ENCODE measurements at places on chromosomes 11 and 22.

DNA sequence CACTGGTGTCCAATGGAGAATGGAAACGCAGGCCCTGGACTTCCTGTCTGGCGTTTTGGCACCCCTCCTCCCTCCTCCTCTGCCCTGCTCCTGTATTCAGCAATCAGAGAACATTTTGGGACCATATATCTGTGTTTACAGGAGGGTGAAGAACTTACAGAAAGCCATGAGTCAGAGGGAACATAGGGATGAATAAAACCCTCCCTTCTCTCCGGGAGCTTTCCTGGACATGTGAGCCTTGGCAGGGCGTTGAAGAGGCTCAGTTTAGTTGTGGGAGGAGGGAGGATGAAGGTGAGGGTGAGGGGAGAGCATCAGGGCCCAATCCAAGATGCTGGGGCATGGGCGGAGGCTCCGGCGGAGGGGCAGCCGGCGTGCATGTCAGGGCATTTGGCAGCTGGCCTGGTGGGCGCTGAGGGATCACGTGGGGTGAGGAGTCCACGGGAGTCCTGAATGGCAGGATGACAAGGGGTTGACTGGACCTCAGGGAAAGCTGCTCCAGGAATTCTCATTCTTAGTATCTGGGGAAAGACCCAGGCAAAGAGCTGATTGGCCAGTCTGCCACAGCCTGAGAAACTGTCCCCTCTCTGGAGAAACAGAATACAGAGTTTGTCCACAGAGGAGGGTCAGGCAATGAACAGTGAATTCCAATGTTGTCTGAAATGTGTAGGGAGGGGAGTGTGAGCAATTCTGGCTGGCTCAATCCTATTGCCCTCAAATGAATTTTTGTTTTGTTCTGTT is 28.9 kb downstream of the MICAL2 start:
- no peak for DNase-seq

GRCh38 chr22:46463435-46464227 is 73.8 kb downstream of the CELSR1 start:
- no peak for DNase-seq

GRCh38 chr22:31707519-31707918 is 42.4 kb downstream of the PRR14L start:
- no peak for DNase-seq

GRCh38 chr11:21612326-21612725 is 580.6 kb upstream of the ANO5 start:
- DNase-seq: no peak

- DNase-seq: no peak
These were observed 606.7 kb upstream of the ARHGAP42 start for GRCh38 chr11:100080381-100080780.

- no peak for DNase-seq
These were observed 59.3 kb downstream of the PDGFD start for GRCh38 chr11:104104664-104105063.

- no peak for DNase-seq
These were observed 35.3 kb downstream of the MCM5 start for GRCh38 chr22:35435201-35435740.

DNA sequence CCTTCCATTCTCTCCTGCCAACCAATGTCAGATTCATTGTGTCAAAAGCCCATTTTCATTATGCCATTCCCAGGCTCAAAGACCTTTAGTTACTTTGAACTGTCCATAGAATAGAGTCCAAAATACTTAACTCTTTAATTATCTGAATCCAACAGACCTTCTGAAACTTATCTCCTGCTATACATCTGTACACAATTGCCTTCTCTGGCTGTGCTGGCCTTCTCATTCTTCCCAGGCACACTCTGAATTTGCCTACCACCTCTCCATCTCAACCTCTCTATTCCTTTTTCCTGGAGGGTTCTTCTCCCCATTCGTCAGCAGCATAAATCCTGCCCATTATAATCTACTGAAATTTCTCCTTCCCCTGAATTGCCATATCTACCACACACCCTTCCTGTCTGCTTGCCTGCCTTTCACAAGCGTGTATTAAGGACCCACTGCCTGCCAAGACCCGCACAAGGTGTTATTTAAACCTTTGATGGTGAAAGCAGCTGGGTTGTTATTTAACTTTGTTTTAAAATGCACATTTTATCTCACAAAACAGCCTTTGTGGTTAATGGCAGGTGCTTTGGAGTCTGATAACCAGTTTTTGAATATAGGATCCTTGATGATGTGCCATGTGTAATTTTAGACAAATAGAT is 125.9 kb downstream of the CCDC81 start:
- DNase-seq: no peak

GRCh38 chr11:76151556-76152085 is 54.7 kb downstream of the WNT11 start:
- DNase-seq: no peak

DNA sequence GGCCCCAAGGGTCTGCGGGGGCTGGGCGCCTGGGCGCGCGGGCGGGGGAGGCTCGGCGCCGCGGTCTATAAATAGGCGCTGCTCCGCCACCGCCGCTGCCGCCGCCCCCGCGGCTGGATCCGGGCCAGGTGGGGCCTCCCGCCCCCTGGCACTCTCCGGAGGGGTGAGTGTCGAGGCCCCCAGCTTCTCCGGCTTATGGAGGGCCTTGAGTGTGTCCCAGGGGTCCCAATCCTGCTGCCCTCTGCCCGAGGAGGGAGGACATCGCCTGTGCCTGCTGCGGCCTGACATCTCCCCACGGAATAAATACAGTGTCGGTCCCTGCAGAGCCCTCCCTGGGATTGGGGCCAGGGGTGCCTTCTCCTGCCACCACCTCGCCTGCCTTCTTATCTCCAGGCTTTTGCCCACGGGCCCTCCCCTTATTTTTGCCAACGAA is 4.3 kb upstream of the GP1BB start:
- no peak for DNase-seq

GRCh38 chr11:76756341-76756741 is 26.8 kb upstream of the TSKU start:
- DNase-seq: no peak

DNA sequence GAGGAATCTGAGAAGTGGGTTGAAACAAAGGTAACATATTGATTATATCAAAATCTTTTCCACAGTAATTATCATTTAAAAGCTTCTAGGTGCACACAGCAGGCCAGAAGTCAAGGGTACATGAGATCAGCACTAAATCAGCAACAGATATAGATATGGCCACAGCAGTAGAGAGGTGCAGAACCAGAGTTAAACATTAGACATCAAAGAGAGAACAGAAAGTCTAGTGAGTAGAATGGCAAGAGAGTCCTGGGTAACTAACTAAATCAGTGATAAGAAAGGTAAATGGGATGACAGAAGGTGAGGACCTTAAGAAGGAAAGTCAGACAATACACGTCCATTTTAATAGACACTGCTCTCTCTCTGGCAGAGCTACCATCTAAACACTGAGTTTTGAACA is 119.5 kb upstream of the GRIA4 start:
- no peak for DNase-seq

DNA sequence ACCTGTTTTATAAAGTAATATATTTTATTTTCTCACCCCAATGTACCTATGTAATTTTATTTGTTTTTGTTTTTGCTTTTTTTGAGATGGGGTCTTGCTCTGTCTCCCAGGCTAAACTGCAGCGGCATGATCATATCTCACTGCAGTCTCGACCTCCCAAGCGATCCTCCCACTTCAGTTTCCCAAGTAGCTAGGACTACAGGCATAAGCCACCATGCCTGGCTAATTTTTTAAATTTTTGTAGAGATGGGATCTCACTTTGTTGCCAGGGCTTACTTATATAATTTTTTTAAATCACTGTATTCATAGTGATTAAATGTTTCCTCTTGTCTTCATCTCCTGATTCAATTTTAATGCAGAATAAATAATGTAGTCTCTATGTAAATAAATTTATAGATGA is 13.2 kb upstream of the DNAJB7 start:
- DNase-seq: no peak

DNA sequence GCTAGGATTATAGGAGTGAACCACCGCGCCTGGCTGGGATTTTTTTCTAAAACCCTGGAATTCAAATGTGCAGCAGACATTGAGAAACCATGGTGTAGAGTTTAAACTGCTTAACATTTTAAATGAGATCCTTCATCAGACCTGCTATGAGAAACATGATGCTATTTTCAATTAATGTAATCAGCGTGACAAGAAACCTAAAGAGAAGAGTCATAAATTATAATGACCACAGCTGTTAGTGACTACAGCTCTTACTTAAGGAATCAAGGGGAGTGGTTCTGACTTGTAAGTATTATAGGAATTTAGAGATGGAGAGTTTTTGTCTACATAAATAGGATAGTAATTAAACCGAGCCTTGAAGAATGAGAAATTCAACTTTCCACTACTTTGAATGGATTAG is 170.6 kb downstream of the BARX2 start:
- DNase-seq: no peak

DNA sequence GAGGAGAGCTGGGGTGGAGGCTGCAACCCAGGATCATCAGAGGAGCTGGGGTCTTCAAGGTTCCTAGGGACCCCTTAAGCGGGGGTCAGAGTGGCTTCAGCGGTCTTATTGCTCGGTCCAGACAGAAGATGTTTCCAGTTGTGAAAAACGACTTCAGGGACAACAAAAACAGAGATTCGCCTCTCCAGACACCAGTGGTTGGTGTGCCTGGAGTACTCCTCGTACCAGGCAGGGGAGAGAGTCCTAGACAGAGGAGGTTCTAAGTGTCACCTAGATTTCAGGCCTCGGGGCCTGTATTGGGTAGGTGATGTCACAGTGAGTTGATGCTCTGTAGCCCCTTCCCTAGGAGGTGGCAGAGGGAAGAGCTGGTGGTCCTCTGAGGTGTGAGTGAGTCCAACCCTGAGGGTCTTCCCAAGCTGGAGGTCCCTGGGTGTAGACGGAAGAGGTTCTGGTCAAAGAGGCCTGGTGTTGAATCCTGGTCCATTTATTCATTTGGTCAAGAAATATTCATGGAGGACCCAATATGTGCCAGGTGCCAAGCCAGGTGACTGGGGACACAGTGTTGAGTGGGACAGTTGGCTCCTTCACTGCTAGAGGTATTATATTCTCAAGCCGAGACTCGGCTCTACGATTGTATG is 4.4 kb upstream of the IGLL5 start:
- DNase-seq: no peak

DNA sequence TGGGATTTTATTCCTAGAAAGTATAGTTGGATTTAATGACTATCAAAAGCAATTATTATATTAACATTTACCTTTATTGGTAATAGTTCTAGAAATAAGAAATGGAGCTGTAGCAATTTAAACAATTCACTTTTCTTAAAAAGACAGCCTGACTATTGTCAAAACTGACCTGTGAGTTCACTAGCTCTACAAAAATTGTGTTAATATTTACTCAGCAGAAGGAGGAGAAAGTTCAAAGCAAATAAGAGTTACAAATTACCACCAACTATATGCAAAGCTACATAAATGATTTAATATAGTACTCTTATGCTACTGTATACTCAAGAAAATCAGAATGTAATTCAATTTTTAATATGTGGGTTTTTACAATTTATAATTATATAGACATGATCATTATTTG is 310.0 kb downstream of the DCDC1 start:
- no peak for DNase-seq

GRCh38 chr22:46064966-46065666 is 85.2 kb upstream of the PPARA start:
- DNase-seq: no peak

- no peak for DNase-seq
These were observed 45.6 kb downstream of the OR4D9 start for GRCh38 chr11:59556917-59557348.

- DNase-seq: no peak
These were observed 13.5 kb upstream of the ADORA2A start for GRCh38 chr22:24413736-24414385.

DNA sequence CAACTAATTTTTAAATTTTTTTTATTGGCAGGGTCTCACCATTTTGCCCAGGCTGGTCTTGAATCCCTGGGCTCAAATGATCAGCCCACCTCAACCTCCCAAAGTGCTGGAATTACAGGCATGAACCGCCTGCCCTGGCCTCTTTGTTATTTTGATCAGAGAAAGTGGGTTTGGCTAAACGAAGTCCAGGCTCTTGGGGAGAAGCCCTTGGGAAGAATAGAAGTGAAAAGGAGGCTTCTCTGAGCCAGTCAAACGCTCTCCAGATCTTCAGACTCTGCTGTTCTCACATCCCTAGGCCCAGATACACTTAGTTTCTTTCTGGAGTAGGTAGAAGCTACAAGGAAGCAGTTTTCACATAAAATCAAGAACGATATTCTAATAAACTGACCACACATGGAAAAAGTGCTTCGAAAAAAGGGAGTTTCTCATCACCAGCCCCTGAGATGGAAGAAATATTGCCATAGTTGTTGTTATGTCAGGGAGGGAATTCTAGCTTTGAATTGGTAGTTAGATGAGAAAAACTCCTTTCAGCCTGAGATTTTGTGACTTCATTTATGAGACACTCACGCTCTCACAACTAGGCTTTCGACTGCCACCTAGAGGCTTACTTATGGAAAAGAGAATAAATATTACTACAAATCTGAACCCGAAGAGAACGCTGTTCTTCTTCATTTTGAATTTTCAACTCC is 41.7 kb upstream of the AQP11 start:
- peak; percentile 33 for DNase-seq

- DNase-seq: no peak
These were observed 94.9 kb downstream of the PRR5L start for GRCh38 chr11:36390963-36391471.

- no peak for DNase-seq
These were observed 60.7 kb downstream of the GLYATL1 start for GRCh38 chr11:59000003-59000402.

DNA sequence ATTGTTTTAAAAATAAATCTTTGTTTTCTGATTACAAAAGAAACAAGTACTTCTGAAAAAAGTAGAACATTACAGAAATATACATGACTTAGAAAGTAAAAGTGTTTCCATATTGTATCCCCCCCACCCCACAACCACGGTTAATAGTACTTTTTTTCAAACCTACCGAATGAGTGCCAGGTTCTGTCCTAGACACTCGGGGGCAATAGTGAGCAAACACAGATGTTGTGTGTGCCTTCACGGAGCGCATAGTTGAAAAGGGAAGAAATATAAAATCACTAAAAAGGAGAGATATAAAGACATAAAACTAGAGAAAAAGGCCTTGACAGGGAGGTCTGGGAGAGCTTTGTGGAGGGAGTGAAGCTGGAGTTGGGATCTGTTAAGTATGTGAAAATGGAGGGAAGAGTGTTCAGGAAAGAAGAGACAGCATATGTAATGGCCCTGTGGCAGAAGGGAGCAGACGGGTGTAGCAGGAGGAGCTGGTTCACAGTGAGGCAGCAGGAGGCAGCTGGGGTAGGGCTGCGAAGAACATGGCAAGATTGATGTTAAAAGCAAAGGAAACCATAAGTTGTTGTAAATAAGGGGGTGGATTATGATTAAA is 42.1 kb upstream of the ALX4 start:
- DNase-seq: no peak

GRCh38 chr22:41524809-41525449 is 19.3 kb downstream of the POLR3H start:
- DNase-seq: peak; percentile 51

DNA sequence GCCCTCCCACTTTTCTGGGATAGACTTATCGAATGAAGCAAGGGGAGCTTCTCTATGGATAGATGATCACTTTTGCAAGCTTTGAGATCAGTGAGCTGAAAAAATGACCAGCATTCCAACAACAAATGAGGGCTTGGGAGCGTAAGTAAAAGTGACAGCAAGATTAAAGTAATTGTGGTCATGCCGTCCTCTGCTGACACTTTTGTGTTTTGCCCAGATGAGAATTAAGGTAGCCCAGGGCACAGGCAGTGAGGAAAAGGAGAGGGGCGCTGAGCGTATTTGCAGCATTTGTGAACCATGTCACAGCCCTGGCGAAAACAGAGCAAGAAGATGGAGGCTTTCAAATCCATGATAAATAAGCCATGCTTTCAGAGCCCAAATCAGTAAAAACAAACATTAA is 24.6 kb upstream of the TMA7B start:
- no peak for DNase-seq

- no peak for DNase-seq
These were observed 72.4 kb upstream of the FGF3 start for GRCh38 chr11:69891421-69892236.

GRCh38 chr11:9596926-9597464 is 23.5 kb downstream of the WEE1 start:
- DNase-seq: no peak

Measured in activated CD4-positive, alpha-beta T cell treated with anti-CD3 and anti-CD28 coated beads, Interleukin-2, amount 50 U/mL, for 24 hours (primary cell).